ENCODE measurements at places on chromosomes 12 and 14.

GRCh38 chr12:111285200-111285599 lies 83.7 kb downstream of the PHETA1 start:
- no peak for DNase-seq

GRCh38 chr12:106794369-106794768 lies 19.9 kb downstream of the RIC8B start:
- no peak for DNase-seq

DNA sequence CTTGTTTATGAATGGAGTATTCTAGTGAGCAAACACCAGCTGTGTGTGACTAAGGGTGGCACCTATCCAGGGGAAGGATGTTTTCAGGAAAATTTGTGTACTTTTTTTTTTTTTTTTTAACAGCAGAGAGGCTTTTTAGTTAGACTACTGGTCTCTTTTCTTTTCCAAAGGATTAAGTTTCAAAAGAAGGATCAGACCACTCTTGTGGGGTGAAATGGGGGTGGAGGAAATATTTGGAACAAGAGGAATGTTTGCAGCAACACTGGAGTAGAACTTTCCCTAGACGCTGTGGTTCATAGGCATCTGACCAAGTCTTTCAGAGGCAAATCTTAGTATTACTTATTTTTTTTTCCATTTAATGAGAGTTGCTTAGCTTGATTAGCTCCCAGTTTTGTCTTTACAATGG lies 21.1 kb downstream of the NUBPL start:
- DNase-seq: no peak

GRCh38 chr12:64099397-64099796 lies 122.7 kb downstream of the KICS2 start:
- DNase-seq: no peak

DNA sequence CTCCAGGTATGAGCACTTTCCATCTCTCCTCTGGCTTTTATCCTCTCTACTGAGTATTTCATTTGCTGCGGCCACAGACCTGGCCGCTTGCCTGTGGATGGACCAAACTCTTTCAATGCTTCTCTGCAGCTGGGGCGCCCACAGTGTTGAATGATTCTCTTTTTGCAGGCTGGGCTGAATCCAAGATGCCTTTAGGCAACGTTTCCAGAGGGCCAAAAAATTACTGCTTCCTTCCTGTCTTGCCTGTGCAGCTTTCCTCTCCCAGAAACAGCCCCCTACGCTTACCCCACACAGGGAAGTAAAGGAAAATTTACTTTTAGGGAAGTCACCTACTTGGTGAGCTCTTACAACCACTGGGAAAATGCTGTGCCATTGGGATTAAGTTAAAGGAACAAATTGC lies 55.6 kb upstream of the JDP2 start:
- no peak for DNase-seq

DNA sequence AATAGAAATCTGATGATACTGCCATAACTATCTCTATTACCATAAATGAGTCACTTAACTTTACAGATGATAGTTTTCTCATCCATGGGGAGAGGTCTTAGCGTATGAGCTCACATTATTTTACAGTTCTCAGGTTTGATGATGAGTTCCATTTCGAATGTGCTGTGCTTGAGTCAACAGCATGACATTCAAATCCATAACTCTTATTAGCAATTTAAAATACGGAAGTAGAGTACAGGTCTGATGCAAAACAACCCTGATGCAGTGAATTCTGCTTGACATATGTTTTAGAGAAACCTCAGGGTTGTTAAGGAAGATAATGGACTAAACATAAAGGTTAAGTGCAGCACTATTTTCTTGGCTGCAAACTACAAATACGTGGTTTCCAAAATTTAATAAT lies 30.0 kb downstream of the C14orf39 start:
- DNase-seq: no peak

DNA sequence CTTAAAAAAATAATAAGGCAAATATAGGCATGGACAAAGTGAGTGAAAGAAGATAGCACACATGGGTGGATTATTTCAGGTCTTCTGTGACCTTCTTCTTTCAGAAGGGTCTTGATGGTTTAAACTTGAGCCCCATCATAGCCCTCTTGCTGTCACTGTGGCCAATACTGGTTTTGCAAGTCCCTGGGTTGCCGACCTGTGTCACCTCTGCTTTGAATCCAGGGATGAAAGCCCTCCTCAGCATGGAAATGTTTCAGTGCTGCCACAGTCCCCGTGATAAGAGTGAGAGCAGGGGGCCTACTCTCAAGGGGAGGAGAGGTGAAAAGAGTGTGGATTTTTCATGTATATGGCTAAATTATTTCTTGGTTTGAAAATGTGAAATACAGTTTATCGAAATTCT lies 30.2 kb upstream of the ATF1 start:
- DNase-seq: no peak

- DNase-seq: no peak
These were observed 36.7 kb upstream of the GPATCH2L start for GRCh38 chr14:76115010-76115422.

DNA sequence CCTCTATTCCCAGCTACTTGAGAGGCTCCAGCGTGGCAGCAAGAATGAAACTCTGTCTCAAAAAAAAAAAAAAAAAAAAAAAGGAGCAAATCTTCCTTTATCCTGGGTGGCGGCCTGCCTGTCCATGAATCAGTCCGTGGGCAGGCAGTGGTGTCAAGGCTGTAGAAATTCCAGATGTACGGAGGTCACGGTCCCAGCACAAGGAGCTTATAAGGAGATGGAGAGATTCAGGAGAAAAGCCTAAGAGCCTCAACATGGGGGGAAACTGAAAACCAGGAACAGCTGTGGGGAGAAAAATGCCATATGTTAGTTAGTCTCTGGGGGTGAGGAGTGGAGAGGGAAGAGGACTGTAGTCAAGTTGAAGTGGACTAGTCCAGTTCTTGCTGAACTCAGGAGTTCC lies 130.5 kb upstream of the CRY1 start:
- DNase-seq: no peak

DNA sequence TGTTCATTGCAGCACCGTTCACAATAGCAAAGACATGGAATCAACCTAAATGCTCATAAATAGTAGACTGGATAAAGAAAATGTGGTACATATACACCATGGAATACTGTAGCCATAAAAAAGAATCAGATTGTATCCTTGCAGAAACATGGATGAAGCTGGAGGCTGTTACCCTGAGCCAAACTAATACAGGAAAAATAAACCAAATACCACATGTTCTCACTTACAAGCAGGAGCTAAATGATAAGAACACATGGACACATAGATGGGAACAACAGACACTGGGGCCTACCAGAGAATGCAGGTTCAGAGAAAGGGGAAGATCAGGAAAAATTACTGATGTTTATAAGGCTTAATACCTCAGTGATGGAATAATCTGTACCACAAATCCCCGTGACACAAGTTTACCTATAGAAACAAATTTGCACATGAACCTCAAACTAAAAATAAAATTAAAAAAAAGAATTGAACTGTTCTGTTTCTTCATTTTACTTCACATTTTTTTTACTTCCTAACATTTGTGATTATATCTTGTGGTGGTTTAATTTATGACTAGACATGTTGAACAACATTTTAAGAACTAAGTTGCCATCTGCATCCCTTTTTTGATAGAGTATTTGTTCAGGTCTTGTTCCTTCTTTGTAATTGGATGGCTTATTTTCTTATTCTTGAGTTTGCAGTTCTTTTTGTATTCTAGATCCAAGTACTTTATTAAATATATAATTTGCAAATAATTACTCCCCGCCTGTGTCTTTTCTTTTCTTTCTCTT lies 835.2 kb downstream of the FSCB start:
- no peak for DNase-seq

DNA sequence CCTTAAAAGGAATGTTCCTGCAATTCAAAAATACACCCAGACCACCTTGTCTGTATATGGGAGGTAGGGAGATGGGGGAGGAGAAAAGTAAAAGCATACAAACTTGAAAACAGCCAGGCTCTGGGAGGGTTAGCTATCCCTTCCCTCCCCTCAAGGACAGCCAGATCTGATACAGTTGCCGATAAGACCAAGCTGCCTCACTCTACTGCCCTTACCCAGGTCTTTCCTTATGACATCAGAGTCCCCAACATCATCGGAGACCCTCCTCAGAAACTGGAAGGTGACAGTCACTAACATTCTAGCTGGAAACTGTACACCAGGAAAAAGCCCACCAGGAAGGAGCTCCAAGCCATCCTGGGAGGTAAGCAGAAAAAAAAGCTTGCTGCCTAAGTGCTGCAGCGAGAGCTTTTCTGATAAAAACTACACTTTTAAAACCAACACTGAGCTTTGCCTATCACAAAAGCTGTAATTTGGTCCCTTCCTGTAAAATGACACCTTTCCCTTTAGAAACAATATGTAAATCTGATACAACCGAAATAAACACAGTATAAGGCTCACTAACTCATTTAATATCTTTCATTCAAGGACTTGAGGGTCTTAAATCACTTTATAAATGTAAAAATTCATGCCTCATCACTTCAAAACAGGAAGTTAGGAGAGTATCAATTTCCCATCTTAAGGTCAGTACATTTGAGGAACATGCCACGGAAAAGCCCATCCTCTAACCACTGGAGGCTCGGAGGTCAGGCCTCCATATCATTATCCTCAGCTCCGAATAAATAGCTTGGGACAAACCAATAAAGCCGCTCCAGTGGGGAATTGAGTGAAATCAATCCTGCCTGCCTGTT lies 20.4 kb upstream of the PLEKHH1 start:
- no peak for DNase-seq

GRCh38 chr12:78179346-78179745 lies 348.7 kb downstream of the NAV3 start:
- peak; percentile 15 for DNase-seq

GRCh38 chr12:84198294-84198946 lies 714.2 kb downstream of the SLC6A15 start:
- DNase-seq: no peak

DNA sequence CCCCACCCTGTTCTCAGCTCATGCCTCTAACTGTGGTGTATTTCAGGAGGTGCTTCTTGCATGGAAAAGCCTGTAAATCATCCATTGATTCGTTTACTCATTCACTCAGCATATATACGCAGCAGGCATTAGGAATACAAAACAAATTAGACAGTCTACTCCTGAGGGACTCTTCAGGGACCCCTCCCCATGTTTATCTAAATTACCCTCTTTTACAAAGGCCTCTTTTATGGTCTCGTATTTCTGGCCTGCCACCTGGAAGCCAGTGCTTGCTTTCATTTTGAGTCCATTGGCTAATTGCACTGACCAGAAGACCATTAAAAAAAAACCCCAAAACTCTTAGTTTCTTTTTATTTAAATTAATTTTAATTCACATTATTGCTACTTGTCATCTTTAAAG lies 134.4 kb downstream of the DACT1 start:
- DNase-seq: no peak
